Fibroblast of pulmonary artery (primary cell): ENCODE measurements at places on chromosomes 3 and 15.

DNA sequence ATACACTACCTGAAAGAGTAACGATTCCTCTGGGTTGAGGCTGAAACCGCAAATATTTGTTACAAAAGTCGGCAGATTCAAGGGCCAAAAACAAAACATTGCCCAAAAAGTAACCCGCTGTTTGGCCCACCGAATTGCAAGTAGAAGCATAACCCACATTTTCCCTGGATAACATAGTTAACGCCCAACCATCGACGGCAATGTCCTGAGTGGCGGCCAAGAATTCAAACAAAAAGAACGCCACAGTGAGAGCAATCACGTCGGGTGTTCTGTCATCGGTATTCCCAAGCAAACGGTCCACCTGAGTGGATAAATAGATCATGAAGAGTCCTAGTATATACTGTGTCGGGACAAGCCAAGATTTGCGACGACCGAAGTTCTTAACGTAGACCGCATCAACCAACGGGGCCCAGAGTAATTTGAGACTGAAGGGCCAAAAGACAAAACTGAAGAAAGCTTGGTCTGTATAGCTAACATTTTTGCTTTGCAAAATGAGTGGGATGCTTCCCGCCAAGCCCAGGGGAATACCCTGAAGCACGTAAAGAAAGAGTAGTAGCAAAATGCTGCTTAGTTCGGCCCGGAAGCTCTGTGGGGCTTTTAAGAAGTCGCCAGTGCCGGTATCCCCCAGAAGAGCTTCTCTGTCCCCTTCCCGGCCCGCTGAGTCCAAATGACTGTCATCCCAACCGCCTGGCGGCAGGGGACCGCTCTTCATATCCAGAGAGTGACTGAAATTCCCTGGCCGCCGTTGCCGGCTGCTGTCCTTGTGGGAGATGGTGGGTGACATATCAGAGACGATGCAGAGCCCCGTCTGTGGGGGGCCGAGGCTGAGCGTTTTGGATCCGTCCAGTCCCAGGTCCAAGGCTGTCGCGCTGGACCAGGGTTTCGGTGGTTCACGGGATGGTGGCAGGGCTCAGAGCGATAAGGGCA, 750 bp downstream of the SLC33A1 start:
- peak; percentile 30 for DNase-seq

GRCh38 chr3:171088964-171089754, 62.6 kb upstream of the SLC2A2 start:
- DNase-seq: peak; percentile 88

- DNase-seq: peak; percentile 58
Observed at GRCh38 chr15:66714543-66714981, 12.5 kb downstream of the SMAD6 start.

DNA sequence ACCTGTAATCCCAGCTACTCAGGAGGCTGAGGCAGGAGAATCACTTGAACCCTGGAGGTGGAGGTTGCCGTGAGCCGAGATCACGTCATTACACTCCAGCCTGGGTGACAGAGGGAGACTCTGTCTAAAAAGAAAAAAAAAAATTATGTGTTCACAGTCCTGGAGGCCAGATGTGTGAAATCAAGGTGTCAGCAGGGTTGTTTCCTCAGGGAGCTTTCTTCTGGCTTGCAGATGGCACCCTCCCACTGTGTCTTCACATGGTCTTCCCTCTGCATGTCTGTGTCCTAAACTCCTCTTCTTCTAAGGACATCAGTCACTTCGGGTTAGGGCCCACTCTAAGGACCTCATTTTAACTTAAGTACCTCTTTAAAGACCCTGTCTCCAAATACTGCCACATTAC, 56.1 kb upstream of the UBE2E1 start:
- DNase-seq: no peak

DNA sequence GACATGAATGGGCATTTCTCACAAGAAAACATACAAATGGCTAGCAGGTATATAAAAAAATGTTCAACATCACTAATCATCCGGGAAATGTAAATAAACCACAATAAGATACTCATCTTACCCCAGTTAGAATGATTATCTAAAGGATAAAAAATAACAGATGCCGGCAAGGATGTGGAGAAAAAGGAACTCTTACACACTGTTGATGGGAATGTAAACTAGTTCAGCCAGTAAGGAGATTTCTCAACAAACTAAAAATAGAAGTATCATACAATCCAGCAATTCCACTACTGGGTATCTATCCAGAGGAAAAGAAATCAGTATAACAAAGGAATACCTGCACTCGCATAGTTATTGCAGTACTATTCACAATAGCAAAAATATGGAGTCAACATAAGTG, 124.2 kb downstream of the SATB1 start:
- DNase-seq: no peak

GRCh38 chr3:43484926-43485488, 136.8 kb downstream of the ANO10 start:
- no peak for DNase-seq

DNA sequence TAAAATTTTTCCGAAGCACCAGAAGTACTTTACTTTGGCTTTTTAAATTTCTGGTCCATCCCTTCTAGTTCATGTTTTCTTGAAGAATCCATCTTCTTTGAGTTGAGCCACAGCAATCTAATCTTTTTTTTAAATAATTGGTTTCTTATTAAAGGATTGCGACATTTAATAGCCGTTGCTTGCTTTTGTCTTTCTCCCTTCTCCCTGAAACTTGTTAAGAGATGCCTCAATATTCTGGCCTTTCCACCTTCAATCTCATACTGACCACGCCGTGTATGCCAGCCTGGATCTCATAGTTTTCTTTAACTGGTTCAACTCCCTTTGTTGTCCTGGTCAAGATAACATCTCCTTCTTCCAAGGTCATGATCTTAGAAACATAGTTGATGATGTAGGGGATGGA, 18.4 kb upstream of the RPLP1 start:
- DNase-seq: no peak
